ENCODE measurements at places on chromosomes 3 and 15.

DNA sequence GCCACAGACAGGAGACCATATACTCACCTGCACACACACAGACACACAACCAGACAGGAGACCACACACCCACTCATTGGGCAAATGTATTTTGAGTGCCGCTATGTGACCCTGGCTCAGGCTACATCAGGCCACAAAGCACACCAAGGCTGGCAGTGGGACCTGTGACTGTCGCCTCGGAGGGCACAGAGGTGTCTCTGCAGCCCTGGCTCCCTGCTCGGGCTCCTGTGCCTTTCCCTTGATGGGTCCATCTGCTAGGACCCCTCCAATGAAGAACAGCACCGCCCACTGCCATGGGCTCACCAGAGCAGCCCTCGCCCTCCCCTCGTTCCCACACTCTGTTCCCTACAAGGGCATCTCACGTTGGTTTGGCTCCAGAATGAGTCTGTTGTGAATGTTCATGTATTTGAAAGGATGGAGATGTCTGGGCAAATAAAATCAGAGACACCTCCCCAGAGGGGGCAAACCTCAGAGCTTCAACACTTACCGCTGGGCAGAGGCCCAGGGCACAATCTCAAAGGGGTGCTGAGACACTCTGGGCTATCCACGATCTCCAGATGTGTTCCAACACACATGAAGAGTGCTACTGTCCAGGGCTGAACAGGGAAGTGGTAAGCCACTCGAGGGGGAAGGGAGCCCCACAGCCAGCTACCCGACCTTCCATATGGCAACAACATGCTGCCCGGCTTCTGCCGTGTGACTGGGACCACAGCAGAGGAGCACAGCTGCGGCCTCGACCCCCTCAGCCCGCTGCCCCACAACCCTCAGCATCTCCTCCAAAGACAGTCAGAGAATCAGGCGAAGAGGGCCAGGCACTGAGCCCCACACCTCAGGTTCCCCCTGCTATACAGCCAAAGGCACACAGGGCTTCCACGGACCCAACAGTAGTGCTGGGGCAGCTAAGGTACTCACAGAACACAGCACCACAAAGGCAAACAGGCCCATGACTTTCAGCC is 74.9 kb downstream of the OCA2 start:
- no peak for DNase-seq

- DNase-seq = no peak
These were observed 707.0 kb downstream of the ROBO2 start for GRCh38 chr3:77746892-77747291.

- no peak for DNase-seq
These were observed 87.2 kb upstream of the MLF1 start for GRCh38 chr3:158483701-158484235.

GRCh38 chr3:142648950-142649349 is 52.8 kb downstream of the PLS1 start:
- no peak for DNase-seq

DNA sequence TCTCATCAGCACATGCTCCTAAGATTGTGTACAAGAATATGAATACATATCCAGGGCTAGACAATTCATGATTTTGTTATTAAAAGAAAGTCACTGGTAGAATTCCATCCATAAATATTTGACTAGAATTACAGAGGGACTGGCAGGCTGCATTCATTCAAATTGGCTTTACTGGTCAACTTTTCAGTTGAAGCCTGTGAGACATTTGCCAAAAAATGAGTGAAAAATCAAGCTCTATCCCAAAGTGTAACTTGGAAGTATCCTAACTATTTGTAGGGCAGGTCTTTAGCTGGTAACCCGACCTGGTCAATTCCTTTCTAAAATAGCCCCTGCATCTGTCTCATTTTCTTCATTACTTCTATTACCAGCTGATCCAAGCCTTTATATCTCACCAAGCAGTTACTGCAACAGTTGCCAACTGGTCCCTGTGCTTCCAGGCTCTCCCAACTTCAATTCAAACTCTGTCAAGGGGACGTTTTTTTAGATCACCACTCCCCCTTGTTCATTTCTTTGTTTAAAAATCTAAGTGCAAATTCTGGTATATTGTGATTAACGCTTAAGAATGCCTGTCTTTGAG is 173.1 kb upstream of the TBL1XR1 start:
- DNase-seq = no peak

DNA sequence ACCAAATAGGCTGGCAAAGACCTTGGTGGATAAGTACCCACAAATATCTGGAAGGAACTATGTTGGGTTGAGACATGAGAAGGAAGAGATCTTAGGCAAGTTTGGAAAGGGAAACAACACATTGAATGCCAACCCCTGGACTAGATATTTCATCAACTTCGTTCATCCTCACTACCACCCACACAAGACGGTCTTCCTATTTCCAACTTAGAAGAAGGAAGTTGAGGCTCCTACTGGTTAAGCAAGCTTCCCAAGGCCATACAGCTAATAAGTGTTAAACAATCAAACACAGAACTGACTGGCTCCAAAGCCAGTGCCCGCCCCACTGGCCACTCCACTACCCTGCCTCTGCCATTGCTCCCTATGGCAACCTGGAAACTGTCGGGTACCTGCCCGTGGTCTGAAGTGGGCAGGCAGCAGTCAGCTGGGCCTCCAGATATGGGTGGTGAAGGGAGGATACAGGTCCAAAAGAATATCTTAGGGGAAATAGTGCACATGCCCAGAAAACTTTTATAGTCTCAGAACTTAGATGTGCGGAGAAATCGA is 94.9 kb downstream of the LIPC start:
- no peak for DNase-seq

DNA sequence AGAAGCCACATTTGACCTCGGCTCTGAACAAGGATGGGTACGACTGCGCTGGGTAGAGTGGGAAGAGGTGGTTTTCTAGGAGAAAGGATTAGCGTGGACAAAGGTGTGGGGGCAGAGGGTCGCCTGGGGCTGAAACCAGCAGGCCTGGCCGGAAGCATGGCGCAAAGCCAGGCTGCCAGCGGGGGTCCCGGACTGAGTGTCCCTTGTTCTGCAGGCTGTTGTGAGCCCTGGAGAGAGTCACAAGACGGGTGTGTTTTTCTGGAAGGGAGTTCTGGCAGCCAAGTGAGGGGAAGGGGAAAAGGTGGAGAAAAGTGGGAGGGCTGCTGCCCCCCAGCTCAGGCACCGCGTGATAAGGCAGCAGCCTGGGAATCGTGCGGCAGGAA is 98.5 kb upstream of the MEF2A start:
- no peak for DNase-seq
